Cortex of kidney (tissue), 1 donor: ENCODE measurements at places on chromosomes 7 and 10.

GRCh38 chr7:155269766-155270585 is 27.7 kb upstream of the INSIG1 start:
- no peak for DNase-seq

DNA sequence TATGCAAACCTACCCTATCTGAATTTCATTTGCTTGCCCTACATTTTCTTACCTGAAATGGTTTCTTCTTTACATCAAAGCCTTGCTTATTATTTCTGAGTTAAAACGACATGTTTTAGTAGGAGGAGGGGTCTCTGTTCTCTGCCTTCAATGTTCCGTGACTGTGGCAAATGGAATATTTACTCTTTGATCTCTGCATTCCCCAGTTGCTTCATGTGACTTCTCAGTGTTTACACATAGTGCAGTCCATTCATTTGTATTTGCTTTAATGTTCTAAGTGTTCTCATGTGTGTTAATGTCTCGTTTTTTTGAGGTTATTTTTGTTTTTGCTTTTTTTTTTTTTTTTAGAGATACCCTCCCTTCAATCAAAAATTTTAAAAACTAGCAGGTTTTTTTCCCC is 75.8 kb downstream of the GNAI1 start:
- DNase-seq, result no peak

- no peak for DNase-seq
Observed at GRCh38 chr7:11753433-11753832, 78.6 kb downstream of the THSD7A start.

DNA sequence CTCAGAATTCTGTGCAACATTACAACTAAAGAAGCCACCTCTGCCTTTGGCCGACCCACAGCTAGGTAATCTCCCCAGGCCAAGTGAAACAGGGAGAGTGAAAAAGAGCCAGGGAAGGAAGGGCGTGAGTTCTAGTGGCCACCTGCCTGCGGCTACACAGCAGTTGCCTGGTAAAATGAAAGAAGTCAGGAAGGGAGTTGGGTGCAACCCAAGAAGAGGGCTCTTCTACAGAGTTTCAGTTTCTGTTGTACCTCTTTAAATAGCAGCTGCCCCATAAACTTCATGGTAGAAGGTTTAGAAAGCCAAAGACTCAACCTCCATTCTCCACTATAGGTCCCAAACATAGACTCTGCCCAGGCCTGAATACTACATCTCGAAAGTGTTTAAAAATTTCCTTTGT is 76.2 kb upstream of the TMEM168 start:
- DNase-seq, result no peak

DNA sequence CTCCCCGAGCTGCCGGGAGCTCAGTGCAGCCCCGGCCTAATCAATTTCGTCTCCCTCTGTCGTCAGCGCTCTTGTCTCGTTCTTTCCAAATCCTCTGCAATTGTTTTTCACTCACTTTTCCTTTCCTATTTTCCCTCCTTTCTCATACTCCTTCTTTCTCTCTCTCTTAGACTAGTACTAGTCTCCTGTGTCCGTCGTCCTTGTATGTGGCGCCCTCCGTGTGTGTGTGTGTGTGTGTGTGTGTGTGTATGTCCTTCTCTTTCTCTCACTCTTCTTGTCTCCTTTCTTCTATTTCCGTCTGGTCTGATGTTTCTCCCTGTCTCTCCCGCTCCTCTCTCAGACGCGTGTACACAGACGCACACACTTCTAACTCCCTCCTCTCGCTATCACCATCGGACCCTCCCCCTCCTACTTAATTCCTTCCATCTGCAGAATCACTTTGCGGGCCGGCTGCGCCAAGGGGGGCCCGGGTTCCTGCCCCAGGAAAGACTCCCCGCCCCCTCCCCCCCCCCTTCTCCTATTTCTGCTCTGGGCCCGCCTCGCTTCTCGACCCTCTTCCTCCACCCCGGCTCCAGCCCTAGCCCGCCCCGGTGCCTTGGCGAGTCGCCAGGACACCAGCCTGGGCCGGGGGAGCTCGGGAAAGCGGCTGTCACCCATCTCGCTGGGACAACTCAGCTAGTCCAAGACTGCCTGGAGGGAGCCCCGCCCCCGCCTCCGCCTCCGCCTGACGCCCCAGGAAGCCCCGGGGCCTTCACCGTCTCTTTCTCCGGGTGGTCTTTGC is 743 bp upstream of the ZCCHC24 start:
- no peak for DNase-seq

DNA sequence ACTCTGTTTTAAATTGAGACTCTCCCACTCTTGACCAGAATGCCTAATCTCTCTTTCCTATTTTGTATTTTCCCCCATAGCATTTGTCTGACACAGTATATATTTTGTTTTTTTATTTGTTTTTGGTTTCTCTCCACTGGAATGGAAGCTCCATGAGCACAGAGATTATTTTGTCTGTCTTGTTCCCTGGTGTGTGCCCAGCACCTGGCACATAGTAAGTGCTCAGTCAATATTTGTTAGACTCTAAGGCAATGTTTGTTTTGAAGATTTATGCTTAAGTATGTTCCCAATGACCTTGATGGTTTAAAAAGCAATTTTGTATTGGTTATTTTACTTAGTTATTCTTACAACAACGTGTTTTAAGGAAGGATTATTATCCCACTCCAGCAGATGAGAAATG is 201.8 kb downstream of the DYNC1I1 start:
- DNase-seq, result no peak

- no peak for DNase-seq
Observed at GRCh38 chr10:29807163-29807806, 172.5 kb upstream of the SVIL start.

DNA sequence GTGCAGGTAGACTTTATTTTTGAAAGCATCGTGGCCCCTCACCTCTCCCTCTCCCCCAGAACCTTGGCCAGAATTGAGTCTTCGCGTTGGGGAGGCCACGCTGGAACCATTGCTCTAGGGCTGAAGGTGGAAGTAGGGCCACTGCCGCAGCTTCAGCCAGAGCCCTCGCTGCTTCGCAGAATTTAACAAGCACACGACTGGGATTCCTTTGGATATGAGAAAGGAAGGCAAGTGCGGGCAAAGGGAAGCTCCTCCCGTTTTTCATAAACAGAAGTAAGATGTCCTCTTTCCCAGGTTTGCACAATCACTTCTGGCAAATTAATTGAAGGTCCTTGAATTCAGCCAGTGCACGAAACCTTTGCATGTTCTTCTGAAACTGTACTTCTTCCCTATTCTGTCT is 168.1 kb downstream of the CCDC3 start:
- DNase-seq, result no peak

- no peak for DNase-seq
Observed at GRCh38 chr10:80855348-80855971, 317.8 kb downstream of the SH2D4B start.

GRCh38 chr7:44935583-44935982 is 43.2 kb downstream of the MYO1G start:
- DNase-seq, result no peak

- no peak for DNase-seq
Observed at GRCh38 chr7:74044366-74045350, 16.7 kb downstream of the ELN start.

- no peak for DNase-seq
Observed at GRCh38 chr10:133010095-133010842, 67.9 kb upstream of the CFAP46 start.

GRCh38 chr7:104327938-104328295 is 486 bp upstream of the LHFPL3 start:
- DNase-seq, result no peak

- DNase-seq, result no peak
Observed at GRCh38 chr10:42801135-42801534, 18.5 kb downstream of the BMS1 start.

- DNase-seq, result no peak
Observed at GRCh38 chr7:117859246-117859812, 13.9 kb downstream of the CTTNBP2 start.

GRCh38 chr10:24374134-24374915 is 165.4 kb downstream of the KIAA1217 start:
- DNase-seq, result no peak

DNA sequence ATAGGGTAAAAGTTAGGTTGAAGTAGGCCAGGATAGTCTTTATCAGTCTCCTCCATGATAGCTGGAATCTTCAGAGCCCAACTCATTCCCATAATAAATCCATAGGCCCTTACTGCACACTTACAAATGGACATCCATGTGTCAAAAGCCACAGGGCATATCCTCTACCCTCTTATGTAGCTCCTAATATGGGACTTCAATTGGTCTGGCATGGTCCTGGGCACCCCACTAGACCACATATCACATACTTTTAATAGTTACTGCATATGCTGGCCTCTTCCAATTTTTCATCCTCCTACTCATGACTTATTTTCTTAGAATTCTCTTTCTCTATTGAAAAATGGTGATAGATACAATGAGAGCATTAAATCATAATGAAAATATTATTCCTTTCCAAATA is 169.3 kb downstream of the MAGI2 start:
- DNase-seq, result no peak

DNA sequence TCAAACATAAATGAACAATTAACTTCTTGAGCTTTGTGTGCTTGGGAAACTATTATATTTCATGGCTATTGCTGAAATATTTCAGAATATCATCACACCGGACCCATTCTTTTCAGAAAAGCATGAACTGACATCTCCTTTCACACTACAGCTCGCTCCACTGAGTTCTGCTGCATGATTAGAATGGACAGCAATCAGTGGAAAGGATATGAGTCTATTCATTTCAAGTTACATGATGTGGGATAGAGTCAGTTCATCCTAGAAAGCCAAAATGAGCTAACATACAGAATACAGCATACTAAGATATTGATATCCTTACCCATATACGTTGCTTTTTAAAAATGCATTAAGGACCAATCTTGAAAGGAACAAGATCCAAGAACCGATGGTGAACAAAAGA is 1.1 kb upstream of the FAM53B start:
- DNase-seq, result no peak

- no peak for DNase-seq
Observed at GRCh38 chr10:14565199-14565598, 209.5 kb downstream of the FAM107B start.

DNA sequence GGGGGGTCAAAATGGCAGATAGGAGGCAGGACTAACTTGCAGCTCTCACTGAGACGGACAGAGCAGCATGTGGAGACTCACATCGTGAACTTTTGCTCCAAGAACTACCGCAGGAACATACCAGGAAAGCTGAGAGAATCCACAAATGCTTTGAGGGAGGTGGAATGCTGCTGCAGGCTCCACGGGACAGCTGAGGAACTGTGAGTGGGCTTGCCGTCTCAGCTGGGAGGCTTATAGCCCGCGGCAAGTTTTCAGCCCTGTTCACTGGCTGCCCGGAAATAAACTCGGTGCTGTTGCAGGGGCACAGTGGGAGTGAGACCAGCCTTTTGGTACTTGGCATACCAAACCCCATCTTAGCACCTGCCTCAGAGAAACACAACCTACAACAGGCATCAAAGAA is 19.1 kb upstream of the WDR11 start:
- DNase-seq, result no peak

GRCh38 chr10:97081621-97082235 is 104.0 kb downstream of the SLIT1 start:
- DNase-seq, result no peak

DNA sequence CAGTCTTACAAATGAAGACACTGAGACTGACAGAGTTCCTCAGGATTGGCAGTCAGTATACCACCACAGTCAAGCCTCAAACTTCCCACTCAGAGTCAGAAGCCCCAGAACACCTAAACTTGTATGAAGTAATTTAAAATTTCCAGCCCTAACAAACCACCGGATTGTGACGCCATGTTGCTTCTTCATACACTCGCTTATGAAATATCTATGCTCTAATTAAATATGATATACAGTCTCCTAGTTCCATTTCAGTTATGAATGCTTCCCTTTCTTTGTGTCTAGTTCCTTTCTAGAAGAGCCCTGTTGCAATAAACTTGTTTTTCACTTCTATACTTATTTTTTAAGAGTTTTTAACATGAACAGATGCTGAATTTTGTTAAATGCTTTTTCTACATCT is 172.0 kb upstream of the NOBOX start:
- no peak for DNase-seq

- no peak for DNase-seq
Observed at GRCh38 chr7:48781752-48782151, 142.6 kb upstream of the CDC14C start.

DNA sequence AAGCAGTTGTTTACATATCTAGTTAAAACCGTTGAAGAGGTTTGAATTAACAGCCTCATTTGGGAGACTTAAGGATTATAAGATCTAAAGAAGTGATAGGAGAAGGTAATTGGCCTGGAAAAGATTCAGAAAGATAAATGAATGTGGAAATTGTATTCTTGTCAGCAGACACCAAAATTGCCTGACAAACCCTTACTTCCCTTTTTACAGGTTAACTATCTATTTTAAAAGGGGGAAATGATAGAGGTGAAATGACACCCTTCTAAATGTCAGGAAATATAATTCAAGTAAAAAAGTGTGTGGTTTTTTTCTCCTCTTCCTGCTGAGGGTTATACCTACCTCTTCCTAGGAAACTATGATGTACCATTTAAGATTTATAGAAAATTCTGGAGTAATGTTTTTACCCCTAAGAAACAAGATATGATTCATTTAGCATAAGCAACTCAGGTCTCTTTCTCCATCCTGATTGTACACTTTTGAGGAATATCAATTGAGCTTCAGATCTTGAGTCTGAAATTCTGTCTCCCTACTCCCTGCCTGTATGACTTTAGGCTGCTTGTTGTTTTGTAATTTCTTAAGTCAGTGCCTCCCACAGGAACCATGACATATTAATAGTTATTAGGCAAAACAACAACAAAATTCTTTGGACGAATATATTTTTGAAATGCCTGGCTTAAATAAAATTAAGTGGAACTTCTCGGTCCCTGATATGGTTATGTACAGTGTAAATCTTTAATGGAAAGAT is 250.4 kb downstream of the RNLS start:
- DNase-seq, result no peak

DNA sequence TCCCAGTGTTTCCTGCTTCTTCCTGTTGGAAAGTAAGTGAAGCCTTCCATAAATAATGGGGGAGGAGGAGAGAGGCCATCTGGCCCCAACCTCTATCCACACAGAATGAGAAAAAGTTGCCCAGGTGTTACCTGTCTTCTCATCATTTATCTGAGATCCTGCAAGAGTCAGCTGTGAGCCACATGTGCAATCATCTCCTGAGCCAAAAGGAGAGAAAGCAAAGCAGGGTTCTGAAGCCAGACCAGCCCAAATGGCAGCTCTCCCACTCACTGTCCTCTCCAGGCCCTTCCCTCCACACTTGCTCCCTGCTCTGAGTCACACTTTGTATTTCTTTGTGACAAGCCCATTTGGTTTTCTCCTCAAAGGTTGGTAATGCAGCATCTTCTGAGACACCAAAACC is 65.9 kb downstream of the FAM204A start:
- DNase-seq, result no peak
